NCI-H187 treated with DMSO at 0.1 percent for 48 hours (cell line): ENCODE measurements at places on chromosomes 2 and 18.

DNA sequence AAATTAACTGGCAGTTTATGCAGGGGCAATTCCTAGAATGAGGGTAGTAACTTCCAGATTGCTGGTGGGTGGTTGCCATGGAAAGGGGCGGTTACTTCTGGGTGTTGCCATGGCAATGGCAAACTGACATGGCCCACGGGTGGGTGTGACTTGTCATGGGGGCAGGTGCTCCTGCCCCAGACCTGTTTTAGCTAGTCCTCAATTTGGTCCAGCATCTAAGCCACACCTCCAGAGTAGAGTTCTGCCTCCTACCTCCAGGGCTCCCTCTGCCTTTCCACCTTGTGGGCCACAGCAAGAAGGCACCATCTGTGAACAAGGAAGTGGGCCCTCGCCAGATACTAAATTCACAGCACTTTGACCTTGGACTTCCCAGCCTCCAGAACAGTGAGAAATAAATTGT is 148.7 kb downstream of the TFCP2L1 start:
- DNase-seq: no peak

DNA sequence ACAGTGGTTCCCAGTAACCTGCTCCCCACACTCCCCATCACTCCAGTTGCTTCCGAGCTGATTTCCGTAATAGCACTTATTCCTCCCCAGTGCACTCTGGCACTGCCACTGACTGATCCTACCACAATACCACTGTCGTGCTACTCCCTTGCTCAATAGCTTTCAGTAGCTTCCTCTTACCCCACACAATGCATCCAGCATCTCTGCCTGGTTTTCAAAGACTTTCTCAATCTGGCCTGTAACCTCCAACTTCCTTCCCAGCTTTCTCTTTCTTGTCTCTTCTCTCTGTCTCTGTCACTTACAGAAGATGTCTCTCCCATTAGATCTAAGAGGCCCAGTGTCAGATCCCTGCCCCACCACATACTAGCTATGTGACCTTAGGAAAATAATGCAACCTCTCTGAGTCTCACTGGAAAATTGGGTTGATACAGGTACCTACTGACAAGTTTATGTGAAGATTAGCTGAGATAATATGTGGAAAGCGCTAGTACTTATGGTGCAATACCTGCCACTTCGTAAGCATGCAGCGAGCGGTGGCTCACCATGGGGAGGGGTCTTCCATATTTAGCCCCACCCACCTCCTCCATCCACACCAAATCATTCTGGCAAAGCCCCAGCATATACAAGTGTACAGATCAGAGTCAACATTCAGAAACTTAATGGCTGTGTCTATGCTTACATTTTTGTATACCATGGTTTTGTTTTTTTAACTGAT is 36.7 kb downstream of the SFXN5 start:
- DNase-seq: no peak

- DNase-seq: no peak
Observed at GRCh38 chr2:53220969-53221368, 546.6 kb upstream of the CHAC2 start.

DNA sequence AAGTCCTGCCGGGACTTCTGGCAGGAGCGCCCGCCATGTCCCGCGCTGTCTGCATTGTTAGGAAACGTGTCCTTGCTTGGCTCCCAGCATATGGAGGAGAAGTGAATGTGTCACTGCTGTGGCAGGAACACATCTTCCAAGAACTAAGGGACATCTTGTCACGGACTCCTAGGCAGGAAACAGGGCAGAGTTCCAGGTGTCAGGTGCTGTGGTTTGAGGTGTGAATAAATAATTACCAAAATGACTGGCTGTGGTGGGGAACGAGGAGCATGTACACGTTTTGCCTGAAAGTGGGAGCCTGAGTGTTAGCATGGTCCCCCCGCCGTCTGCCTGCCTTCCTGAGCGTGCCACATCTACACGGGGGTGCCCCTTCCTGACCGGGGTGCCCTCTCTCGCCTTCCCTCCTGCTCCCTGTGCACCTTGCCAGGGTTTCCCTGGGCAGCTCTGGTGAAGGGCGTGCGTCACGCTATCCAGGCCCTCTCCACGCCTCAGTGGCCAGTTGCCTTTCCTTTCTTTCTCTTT is 237.5 kb downstream of the LDLRAD4 start:
- no peak for DNase-seq

DNA sequence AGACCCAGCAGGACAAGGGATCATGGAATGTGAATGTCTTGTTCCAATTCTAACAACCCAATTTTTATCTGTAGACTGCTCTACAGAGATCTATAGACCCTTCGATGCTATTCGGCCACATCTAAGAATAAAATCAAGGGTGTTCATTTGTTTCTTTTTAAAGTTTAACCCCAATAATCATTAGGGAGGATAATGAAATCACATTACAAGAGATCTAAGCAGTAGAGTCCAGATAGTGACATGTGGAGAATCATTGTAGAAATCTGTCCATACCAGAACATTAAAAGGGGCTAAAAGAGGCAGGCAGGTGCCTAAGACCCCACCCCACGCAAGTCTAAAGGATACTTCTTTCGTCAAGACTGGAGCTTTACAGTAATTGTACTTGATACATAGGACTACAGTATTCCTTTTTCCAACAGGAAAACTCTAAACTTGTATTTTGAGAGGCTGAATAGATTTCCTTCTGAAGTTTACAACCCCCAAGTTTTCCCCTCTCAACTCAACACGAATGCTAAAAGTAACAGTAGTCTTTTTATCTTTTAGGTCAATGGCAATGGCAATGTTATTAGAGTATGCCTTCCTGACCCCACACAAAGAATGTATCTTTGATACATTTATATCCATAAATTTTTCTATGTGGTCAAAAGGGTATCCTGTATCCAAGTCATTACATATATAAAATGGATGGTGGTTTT is 183.7 kb downstream of the TCF4 start:
- no peak for DNase-seq

DNA sequence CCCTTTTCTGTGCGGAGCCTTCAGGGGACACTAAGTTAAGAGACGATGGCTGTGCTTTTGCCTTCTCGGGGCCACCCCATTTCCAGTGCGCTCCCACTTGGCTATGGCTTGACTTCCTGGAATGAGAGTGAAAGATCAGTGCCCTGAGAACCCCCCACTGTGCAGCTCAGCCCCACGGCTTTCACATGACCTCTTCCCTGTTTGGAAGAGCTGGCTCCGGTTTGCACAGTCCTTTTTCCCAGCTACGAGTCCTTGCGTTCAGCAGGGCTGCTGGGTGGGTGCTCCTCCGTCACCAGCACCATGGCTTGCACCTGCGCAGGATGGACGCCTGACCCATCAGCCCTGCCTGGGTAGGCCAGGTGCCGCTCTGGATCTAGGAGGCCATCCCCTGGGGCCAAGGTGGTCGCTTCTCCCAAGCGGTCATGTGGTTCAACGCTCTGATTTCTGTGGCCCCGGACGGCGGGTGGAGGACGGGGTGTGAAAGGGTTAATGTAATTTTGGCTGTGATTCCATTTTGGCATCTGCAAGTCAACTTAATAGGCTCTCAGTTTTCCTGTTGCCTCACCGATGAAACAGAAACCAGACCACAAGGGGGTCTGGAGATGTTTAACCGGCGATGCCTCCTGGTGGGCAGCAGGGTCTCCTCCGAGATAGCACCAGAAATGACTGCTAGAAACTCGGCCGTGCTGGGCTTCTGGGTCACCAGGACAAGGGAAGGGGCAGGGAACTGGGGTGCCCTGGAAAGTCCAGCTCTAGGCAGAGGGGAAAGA is 113.1 kb upstream of the HAAO start:
- no peak for DNase-seq

- no peak for DNase-seq
Observed at GRCh38 chr2:111912547-111912946, 14.1 kb downstream of the MERTK start.

- no peak for DNase-seq
Observed at GRCh38 chr2:235050980-235051351, 99.1 kb downstream of the SH3BP4 start.

DNA sequence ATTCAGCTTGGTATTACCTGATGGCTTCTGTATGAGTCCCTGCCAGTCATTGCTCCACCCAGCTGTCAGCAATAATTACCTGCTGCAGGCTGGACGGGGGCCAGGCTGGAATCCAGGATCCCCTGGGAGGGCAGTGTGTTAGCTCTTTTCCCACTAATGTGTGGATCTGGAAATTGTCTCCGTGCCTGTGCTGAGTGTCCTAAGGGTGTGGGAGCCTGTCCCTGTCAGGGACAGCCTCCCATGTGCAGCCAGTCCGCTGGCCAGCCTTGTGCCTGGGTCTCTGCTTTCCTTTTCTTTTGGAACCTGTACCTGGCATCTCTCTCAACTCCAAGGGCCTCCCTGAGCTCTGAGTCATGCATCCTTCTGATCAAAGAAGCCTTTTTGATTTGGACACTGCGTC is 107.2 kb upstream of the SPRED2 start:
- DNase-seq: no peak

DNA sequence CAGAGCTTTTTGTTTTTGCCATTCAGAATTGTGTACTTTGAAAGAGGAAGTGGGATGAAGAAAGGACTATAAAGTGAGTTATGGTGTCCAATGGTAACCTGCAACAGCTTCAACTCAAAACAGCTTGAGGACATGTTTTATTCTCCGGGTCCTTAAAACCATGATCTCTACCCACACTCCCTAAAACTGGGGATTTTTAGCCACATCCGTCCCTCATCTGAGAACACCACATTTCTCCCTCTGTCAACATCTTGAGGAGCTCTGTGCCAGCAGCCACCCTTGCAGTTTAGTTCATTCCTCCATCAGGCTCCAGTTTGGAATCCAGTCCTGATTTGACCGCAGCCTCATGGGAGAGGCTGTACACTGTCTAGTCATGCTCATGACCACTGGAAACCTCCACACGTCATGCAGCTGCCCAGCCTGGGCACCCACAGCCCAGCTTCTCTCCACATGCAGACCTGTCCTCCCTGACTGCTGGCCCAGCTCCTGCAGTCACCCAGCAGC is 62.6 kb downstream of the C18orf63 start:
- DNase-seq: no peak

GRCh38 chr2:186637497-186637800 is 47.6 kb downstream of the ITGAV start:
- DNase-seq: no peak

DNA sequence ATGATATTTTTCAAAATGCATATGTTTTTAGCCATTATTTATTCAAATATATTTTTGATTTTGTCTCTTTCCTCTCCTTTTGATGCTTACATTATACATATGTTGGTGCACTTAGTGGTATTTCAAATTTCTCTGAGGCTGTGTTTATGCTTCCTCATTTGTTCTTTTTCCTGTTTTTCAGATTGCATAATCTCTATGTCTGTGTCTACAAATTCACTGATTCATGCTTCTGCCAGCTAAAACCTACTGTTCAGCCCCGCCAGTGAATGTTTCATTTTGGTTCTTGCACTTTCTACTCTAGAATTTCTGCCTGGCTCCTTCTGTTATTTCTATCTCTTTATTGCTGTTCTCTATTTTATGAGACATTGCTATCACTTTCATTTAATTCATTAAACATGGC is 951.7 kb upstream of the CNTNAP5 start:
- no peak for DNase-seq

- DNase-seq: no peak
Observed at GRCh38 chr2:239158641-239159475, 242.0 kb downstream of the HDAC4 start.

GRCh38 chr2:24739354-24740025 is 53.7 kb downstream of the PTRHD1 start:
- DNase-seq: no peak

DNA sequence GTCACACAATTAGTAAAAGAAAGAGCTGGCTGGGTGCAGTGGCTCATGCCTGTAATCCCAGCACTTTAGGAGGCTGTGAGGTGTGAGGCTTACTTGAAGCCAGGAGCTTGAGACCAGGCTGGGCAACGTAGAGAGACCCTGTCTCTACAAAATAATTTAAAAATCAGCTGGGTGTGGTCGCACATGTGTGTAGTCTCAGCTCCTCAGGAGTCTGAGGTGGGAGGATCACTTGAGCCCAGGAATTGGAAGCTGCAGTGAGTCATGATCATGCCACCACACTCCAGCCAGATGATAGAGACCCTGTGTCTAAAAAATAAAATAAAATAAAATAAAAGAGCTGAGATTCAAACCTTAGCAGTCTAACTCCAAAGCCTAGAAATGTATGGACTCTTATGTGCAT is 39.0 kb upstream of the NEDD4L start:
- no peak for DNase-seq

- no peak for DNase-seq
Observed at GRCh38 chr2:47903781-47904490, 2.4 kb downstream of the FBXO11 start.

DNA sequence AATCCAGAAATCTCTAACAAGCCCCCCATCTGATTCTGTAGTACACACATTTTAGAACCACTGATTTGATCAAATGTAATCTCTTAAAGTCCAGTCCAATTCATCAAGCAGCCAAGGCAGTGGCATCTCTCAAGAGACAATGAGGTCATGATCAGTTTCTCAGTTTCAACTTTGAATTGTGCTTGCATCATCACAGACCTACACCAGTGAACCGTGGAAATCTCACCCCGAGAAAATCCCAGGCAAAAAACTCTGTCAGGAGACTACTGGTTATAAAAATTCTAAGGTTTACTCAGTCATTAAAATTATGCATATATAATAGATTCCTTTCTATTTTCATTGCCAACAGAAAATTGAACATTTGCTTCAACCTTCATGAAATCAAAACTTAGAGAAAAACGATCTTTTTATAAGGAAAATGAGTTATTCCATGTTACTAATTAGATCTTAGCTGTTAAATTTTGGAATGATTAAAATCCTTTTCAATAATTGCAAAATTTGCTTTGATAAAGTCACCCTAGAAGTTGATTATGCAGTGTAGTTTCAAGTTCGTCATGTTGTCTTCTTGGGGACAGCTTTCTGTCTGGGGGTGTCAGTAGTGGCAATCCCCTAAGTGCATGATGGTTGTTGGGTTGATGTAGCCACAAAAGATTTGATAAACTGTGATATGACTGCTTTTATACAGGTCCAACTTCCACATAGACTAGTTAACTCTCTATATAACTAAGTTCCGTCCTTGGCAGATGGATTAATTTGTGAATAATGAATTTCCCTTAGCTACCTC is 235.0 kb downstream of the CAMKMT start:
- DNase-seq: no peak

- DNase-seq: no peak
Observed at GRCh38 chr2:195663007-195663406, 6.0 kb downstream of the SLC39A10 start.

- no peak for DNase-seq
Observed at GRCh38 chr2:80154231-80154915, 150.2 kb downstream of the LRRTM1 start.
